ENCODE measurements at places on chromosomes 4 and X.

- DNase-seq: no peak
Observed at GRCh38 chr4:184273166-184274147, 55.8 kb upstream of the ENPP6 start.

GRCh38 chr4:168880072-168880675 is 129.9 kb downstream of the CBR4 start:
- no peak for DNase-seq

GRCh38 chrX:1316527-1316926 is 20.1 kb upstream of the IL3RA start:
- DNase-seq: no peak

GRCh38 chrX:110987292-110987691 is 108.7 kb upstream of the PAK3 start:
- DNase-seq: no peak

DNA sequence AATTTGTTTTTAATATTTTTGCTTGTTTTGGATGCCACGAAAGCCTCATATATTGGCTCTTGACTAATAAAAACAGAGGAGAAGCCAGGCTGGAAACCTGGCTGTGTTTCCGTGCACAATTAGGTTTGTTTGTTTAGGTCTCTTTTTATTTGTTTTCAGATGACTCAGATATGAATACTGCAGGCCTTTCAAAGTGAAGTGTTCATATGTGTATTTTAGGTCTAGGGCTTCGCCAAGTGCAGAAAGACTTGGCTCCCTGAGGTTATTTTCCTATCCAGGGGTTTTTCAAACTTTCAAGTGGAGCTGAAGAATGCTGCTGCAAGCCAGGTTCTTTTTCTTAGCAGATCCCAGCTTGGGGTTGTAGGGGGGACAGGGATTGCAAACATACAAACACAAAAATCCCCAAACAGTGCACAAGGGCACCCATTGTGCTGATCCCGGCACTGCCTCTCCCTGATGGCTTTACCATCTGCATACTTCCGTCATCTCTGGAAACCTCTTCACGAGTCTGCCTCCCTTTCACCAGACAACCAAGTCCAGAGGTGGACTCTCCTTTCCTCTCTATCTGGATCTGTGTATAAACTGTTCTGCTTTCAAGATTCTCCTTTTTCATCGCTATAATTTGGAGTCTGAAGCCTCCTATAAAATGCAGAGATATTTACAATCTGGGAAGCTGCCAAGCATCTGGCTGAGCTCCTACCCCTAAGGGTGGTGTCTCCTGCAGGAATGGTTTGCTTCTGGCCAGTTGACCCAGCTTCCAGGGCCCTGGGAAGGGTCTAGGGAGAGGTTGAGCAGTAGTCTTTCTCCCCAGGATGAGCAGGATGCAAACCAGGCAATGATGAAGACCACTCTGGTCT is 108.6 kb downstream of the SMIM20 start:
- DNase-seq: peak; percentile 20

GRCh38 chr4:43411226-43411625 is 518.7 kb downstream of the GRXCR1 start:
- DNase-seq: no peak

- DNase-seq: no peak
Observed at GRCh38 chr4:76610751-76611547, 175.9 kb downstream of the SHROOM3 start.

DNA sequence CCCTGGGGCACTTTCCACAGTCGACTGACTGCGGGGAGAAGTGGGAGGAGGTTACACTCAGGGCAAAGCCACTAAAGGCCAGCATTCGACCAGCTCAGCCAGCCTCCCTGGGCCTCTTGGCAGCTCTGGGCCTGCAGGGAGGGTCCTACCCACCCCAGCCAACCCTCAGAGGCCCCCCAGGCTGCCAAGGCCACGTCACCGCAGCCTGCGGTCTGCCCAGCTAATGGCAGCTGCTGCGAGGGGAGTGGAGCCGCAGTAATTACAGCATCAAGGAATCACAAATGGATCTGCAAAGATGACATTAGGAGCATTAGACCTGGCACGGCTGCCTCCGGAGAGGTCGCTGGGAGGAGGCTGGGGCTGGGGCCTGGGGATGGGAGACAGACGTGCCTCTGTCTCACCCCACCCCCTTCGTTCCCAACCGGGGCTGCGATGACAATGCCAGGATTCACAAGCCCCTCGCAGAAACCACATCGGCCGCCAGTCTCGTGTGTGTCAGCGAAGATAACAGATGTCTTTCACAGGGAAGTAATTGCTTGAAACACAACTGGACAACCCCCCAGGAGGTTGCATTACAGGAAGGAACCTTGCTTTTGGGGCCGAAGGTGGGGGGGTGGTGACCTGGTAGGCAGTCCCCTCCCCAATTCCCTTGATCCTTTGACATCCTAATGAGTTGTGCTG is 367.6 kb downstream of the BCOR start:
- no peak for DNase-seq

DNA sequence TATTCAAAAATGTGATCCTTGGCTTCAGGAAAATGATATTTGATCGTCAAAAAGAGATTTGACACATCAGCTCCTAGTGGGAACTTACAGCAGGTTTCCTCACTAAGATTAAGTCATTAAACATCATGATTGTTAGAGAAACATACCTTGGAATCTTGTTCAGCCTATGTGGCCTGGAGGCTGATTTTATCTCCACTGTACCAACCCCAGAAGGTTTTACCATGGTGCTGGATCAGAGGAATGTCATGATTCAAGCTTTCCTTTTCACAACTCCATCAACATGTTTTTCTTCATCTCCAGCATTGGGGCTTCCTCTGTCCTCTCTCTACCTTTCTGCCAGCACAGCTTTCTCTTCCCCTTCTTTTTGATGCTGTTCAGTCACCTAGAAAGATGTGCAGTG is 68.4 kb upstream of the MID1IP1 start:
- DNase-seq: no peak

DNA sequence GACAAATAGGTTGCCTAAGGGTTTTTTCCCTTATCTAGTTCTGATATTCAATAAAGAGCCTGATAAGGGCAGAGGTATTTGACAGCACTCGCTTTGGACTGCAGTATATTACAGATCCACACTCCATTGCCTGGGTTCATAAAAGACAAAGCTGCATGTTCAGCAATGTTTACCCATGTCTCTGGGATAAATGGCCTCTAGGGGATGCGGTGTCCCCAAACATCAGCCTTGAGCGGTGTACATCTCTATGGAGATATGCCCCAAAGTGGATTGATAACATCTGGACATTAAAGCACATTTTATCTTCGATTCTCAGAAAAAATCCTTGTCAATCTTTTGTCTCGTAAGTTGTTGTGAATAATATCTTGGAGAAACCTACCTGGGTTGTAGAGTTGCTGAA is 660.8 kb upstream of the AADAT start:
- no peak for DNase-seq

- no peak for DNase-seq
Observed at GRCh38 chrX:71941776-71942175, 31.1 kb downstream of the NHSL2 start.

GRCh38 chrX:13080128-13080795 is 35.8 kb upstream of the FAM9C start:
- no peak for DNase-seq

DNA sequence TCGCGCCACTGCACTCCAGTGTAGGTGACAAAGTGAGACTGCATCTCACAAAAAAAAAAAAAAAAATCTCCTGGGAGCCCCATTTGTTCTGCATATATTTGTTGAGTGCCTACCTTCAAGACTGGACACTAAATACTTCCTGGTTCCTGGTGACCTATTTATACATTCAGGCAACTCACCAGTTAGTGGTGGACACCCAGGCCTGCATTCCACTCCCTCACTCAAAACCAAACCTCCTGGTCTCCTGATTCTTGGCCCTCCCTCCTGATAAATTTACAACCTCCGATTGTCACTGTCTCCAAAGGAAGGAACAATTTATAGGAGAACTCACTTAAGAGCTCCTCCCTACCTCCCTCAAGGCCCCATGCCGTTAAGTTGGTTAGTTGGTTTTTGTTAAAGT is 3.1 kb downstream of the SYAP1 start:
- DNase-seq: no peak

- no peak for DNase-seq
Observed at GRCh38 chr4:78308517-78308916, 243.1 kb upstream of the ANXA3 start.

DNA sequence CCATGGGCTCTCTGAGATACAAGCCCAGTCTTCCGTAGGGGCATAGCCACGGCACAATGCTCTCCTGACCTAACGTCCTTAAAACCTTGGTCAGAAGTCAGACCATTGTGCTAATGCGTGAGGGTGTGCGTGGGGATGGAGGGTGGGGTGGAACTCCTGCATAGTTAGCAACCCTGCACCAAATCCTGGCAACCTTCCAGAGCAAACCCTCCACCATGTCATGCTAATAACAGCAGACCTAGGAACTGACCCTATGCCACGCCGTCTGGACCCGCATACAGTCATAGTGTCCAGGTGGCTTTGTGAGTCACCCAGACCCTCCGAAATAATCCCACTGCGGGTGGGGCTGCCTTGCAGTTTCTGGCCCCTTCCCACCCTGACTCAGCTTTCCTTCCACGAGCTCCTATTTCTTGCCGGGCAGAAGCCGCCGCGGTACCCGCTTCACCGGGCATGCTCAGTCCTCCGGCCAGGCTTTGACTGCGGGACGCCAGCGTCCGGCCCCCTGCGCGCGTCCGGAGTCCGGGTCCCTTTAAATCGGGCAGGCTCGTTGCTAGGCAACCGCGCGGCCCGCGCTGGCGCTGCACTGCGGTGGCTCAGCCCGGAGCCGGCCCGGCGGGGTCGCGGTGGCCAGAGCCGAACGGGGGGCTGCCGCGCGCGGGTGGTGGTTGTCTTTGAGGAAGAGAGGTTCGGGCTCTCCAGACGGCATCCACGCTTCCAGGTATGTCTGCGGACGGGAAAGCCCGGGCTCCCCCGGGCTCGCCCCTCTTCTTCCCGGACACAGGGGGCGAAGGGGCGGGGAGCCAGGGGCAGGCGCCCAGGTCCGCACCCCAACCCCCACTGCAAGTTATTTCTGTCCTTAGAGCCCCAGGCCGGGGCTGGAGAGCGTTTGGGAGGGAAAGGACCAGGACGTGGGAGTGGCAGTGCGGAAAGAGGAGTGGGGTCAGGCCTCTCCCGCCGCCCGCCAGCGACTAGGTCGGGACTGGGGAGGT is at the start of gene CCDC160:
CCDC160 (plus strand) TSS at position 557 of the 989 bp plus-strand sequence. CDS start 7,619 bp downstream, outside the sequence.
- peak; percentile 36 for DNase-seq

GRCh38 chr4:128653527-128654444 is 155.7 kb upstream of the JADE1 start:
- no peak for DNase-seq

GRCh38 chrX:24364851-24365538 is 4.6 kb downstream of the SUPT20HL1 start:
- no peak for DNase-seq

DNA sequence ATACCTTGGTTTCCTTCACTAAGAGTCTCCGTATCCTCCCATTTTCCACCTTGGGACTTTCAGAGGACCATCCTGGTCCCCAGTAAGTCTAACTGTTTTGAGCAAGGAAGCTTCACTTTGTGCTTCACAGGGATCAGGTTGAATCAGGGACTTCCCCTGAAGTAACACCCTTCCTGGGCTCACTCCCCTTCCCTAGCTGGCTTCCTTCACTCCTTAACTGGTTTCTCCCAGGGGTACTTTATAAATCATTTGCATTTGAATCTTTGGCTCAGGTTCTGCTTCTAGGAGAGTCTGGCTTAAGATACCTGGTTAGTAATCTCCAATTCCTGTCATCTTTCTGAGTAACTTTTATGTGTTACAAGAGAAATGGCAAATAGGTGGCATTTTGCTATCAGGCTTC is 24.5 kb upstream of the GRIA2 start:
- no peak for DNase-seq

GRCh38 chr4:174512745-174513144 is 9.5 kb downstream of the HPGD start:
- no peak for DNase-seq

- DNase-seq: no peak
Observed at GRCh38 chrX:24166078-24166477, 16.5 kb downstream of the ZFX start.

DNA sequence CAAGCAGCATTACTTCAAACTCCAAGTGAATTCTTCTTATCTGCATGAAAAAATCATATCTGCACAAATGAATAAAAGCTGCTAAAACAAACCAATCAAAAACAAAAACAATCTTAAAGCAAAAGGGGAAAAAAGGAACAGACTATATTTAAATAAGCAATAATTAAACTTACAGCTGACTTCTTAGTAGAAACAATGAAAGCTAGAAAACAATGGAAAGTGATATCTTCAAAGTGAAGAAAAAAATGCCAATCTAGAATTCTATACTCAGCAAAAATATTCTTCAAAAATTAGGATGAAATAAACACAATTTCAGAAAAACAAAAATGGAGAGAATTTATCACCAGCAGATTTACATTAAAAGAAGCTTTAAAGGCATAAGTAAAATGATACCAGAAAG is 20.0 kb downstream of the STBD1 start:
- DNase-seq: no peak

DNA sequence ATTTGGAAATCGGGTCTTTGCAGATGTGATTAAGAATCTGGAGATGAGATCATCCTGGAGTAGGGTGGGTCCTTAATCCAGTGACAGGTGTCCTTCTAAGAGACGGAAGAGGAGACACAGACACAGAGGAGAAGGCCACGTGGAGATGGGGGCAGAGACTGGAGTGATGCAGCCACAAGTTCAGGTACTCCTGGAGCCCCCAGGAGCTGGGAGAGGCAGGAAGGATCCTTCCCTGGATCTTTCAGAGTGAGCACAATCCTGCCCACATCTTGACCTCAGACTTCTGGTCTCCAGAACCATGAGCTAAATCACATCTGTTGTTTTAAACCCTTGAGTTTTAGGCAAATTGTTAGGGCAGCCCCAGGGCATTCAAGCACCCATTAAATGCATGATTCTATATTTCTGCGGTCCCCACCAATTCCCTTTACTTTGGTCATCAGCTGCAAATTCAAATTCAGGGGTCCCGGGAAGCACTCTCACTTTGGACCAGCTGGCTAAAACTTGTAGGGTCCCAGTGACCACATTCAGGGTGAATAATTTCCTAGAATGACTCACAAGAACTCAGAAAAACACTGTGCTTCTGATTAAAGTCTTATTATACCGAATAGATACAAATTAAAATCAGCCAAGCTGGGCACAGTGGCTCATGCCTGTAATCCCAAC is 12.8 kb upstream of the AKAP17A start:
- DNase-seq: no peak

DNA sequence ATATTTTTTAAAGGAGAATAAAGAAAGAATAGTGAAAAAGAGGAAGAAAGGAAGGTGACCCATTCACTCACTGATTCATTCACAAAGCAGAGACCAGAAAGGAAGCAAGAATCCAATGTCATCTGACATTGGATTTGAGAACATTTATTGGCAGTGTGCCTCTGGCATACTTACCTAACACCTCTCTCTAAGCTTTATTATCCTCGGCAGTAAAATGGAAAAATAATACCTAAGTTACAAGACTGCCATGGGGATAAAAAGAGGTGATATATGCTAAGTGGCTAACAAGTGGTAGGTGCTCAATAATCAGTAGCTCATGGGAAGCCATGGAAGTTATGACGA is 41.6 kb upstream of the PPARGC1A start:
- DNase-seq: peak; percentile 48

GRCh38 chrX:149372866-149373265 is 132.2 kb downstream of the IDS start:
- no peak for DNase-seq

All from cerebellar cortex (tissue), 1 donor.